ENCODE measurements at places on chromosomes 3 and 15.

DNA sequence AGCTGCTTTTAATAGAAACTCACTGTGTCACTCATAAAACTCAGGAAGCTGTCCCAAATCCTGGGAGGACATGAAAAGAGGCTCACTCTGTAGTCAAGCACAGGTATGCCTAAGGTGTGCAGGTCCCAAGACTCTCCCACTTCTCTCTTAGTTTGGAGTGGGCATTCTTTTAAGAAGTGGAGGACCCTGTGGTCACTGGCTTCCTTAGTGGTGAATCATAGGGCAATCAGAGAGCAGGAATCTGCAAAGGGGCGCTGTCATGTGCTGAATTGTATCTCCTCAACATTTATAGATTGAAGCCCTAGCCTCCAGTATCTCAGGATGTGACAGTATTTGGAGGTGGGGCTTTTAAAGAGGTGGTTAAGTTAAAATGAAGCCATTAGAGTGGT, 47.2 kb upstream of the ZBTB38 start:
- DNase-seq, result no peak

DNA sequence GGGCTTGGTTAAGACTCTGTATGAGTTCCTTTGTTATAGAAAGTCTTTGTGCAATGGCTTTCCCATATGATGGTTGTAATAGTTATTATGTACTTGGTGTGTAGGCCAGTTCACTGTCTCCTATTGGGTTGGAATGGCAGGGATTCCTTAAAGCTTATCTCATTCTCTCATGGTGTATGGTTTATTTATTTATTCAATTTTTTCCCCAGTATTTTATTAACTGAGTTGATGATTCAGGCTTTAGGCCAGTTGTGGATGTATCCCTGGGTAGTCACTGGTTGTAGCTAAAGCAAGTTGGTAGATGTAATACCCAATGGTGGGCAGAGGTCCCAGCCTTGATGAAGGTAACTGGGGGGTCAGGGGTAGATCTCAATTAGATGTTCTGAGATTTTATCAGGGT, 349.4 kb downstream of the DOCK3 start:
- DNase-seq, result no peak

GRCh38 chr3:177469216-177469615, 271.9 kb upstream of the TBL1XR1 start:
- DNase-seq, result no peak

DNA sequence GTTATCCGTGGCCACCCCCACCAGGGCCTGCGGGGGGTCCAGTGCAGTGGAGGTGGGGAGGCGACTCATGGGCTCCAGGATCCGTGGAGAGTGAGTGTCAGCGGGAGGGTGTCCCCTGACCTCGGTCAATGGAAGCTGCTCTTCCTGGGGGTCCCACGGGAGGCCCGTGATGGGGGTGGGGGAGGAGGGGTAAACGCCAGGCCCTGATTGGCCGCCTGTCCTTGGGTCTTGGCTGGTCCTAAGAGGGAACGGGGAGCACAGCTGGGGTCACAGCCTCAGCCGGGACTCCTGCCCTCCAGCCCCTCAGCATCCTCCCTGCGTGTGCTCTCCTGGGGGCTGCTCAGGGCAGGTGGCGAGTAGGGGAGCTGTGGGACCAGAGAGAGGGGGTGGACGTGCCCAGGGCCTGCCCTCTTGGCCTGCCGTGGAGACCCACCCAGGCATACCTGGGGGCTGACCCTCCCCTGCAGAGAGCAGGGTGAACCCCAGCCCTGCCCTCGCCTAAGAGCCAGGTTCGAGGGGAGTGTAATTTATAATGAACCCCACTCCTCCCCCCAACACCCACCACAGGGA, 184.6 kb downstream of the GOLGA6L6 start:
- DNase-seq, result peak; percentile 19

DNA sequence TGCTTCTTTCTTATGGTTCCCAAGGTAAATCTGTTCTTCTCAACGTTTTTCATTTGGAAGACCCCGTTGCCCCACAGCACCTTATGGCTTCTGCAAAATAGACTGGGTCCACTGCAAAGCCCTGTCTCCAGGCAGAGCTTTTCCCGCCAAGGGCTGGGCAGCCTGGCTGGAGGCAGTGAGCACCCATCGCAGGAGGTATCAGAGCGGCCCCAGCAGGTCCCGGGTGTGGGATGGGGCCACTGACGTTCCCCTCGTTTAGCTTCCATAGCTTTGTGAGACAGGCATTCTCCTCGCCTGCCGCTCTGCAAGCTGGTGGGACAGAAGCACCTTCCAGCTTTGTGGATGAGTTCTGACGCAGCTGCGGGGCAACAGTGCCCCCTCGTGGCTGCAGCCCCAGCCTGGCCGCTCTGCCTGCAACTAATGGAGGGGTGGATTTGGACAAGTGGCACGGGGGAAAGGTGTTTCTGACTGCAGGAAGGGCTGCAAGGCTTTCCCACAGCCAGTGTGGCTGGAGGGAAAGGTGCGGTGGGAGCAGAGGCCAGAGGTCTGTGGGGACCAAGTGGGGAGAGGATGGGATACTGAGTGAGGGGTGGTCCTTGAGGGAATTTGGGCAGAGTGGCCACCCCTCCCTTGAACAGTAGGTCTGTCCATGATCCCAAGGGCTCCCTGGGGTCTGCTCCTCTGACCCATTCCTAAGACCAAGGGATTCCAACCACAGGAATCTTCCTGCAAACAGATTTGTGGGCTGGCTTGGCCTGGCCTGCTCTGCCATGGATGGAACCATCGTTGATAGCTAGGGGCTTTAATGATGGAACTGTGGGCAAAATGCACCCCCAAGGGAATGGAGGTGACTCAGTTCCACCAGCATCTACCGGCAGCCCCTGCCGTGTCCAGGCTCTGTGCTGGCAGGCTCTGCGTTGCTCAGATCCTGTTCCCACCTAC, 99.4 kb downstream of the FBLN2 start:
- DNase-seq, result peak; percentile 79

DNA sequence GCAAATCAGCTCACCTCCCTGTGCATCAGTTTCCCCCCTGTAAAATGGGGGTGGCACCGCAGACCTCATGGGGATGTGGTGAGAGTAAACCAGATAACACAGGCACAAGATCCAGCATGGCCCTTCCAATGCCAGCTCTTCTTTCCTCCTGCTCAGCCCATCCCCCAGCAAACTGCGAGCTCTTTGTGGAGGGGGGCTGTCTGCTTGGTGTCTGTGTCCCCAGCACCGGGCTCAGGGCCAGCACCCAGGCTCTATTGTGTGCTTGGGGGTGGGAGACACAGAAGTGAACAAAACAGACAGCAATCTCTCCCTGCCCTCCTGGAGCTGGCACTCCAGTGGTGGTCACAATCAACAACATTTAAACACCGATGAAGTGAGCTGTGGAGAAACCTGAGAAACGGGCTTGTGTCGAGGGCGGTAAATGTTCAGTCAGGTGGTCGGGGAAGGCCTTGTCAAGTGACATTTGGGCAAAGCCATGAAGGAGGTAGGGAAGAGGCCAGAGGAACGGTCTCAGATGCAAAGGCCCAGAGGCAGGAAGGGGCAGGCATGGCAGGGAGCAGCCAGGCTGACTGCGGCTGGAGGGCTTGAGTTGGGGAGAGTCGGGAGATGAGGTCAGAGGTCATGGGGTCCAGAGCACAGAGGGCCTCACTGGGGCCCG, 28.4 kb downstream of the GRIP2 start:
- DNase-seq, result no peak

DNA sequence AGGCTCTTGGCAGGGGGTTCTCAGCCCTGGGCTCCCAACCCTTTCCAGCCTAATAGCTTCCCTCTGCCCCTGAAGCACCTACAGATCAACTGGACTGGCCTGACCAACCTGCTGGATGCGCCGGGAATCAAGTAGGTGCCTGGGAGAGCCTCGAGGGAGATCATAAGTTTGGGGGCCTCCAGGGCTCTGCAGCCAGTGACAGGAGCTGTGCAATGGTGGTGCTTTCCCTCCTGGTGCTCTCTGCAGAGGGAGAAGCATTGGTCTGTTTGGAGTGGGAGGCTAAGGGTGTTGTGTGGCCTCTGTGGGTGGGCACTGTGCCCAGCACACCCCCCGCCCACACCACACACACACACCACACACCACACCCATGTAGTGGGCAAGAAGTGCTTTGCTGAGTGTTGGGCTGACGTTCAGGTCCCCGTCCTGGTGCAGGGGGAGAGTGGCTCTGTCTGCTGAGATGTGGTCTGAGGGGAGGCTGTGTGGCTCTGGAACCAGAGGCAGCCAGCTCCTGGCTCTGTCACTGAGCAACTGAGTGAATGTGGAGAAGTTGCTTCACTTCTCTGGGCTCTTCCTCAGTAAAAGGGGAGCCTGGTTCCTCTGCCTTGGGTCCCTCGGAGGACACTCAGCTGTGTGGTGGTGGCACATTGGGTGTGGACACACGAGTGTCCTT, 26.3 kb downstream of the ESYT3 start:
- no peak for DNase-seq

DNA sequence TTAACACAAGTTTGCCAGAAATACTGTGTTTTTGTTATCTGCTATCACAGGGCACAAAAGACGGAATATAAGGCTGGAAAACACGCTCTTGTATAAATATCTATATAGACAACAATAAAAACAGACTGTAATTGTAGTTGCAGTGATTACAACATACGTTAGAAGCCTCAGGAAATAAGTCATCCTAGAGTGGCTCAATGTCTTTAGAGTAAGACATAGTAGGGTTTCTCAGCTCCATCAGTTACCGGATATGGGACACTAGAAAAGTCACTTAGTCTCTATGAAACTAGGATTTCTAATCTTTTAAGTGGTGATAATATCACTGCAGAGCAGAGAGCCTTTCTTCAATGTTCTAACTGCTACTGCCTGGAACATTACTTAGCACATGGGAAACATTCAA, 208.8 kb downstream of the STAG1 start:
- DNase-seq, result no peak

GRCh38 chr3:122430371-122430770, 14.5 kb upstream of the WDR5B start:
- DNase-seq, result no peak

DNA sequence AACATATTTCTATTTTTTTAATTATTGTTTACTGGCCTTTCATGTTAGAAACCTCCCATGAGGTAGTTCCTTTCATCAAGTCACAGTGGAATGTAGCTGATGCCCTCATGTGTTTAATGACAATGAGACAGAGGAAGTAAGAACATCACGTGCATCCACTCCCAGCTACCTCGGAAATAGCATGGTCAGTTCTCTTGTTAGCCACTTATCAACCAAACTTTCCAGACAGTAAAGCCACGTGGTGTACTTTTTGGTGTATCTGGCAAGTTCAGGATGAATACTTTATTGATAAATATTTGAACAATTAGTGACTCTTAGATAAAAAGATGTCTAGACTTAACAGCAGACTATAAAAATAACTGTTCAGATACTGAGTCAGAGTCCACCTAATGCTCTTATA, 781.7 kb downstream of the MECOM start:
- DNase-seq, result no peak

- DNase-seq, result no peak
Measured at GRCh38 chr3:15427981-15428380, 583 bp downstream of the EAF1 start.

DNA sequence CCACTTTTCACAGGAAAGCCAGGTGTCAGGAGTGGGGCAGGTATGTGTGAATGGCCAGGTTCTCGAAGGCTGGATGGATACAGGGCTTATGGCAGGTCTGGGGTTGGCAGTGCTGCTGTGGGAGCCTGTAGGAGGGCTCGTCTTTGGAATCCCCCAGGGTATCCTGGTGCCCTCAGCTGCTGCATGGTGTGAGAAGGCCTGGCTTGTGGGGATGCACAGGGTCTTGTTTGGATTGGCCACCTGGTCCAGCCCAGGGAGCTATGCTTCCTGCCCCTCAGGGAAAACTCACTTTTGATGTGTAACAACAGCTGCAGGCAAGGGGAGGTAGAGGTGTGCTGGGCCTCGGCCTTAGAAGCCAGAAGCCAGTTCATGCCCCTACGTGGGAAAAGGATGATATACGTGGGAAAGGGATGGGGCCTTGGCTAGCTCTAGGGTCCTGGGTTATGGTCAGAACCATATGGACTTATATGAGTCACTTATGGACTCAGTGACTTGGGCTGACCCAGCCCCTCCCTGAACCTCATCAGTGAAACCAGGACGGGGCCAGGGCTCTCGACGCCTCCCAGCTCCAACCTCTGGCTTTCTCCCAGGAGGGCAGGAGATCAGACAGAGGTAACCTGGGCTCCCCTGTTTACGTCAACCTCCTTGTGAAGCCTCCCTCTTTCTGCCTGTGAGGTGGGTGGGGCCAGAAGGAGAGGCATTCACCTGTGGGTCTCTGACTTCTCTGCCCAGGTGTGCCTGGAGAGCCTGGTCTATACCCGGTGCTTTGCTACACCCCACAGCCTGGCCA, 37.8 kb upstream of the CSPG4 start:
- DNase-seq, result no peak

DNA sequence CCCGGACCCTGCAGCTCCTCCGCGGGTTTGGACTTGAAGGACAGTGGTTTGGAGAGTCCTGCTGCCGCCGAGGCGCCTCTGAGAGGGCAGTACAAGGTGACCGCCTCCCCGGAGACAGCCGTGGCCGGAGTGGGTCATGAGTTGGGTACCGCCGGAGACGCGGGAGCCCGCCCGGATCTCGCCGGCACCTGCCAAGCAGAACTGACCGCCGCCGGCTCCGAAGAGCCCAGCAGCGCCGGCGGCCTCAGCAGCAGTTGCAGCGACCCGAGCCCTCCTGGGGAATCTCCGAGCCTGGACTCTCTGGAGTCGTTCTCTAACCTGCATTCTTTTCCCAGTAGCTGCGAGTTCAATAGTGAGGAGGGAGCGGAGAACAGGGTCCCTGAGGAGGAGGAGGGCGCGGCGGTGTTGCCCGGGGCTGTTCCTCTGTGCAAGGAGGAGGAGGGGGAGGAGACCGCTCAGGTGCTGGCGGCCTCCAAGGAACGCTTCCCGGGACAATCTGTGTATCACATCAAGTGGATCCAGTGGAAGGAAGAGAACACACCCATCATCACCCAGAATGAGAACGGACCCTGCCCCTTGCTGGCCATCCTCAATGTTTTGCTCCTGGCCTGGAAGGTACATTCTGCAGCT, 634 bp downstream of the MINDY2 start:
- peak; percentile 18 for DNase-seq

- no peak for DNase-seq
Measured at GRCh38 chr3:158976966-158977365, 175.1 kb downstream of the MFSD1 start.
